ENCODE measurements at places on chromosomes 1 and 21. TPM values are rescaled to one million over a fixed set of nuclear protein-coding genes. Genes with fewer than 3 reads are reported as not detected.

- DNase-seq = no peak
These were observed 2.9 kb downstream of the C1orf210 start for GRCh38 chr1:43282220-43283195.

The SPRR4 gene
- total RNA-seq = not detected

The MPL gene
- total RNA-seq = not detected

DNA sequence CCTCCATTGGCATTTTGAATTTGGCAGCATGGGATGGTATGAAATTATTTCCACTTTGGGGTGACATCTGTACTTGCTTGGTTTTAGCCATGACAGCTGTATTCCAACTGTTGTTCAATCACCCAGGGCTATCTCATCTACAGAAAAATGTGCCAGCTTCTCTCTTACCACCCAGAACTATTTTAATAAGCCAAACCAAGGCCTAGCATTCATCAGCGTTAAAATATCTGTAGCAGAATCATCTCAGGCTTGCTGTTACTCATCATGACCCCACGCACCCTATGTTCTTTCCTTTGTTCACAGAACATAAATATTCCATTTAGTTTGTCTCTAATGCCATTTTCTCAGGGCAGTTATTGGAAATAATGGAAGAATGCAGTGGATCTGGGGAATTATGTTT lies 49.8 kb downstream of the GIPC2 start:
- no peak for DNase-seq

The CFAP107 gene
- total RNA-seq = not detected

The PCBP3 gene
- 0.46 TPM for total RNA-seq

DNA sequence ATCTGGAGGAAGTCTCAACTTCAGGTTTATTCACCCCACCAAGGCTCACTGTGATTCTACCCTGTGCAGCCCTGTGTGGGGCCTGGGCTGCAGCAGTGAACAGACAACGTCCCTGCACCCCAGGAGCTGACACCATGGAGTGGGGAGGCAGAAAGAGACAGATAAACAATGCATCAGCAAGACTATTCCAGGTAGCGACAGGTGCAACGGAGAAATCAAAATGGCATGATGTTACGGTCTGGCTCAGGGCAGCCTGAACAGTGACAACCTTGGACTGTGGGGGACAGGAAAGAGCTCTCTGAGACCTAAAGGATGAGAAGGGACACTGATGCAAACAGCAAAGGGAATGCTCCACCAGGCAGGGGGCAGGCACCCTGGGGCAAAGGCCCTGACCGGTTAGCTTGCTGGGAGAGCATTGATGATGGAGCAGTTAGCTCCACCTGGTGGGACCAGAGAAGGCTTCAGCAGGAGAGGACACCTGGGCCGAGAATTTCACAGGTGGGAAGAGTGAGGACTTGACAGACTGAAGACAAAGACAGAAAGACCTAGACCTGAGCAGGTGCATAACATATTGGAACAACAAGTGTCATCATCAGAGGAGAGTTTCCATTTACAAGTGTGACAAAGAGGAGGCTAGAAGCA lies 589.9 kb downstream of the MATN1 start:
- no peak for DNase-seq

The MARK1 gene
- total RNA-seq = 0.10 TPM

- DNase-seq = no peak
These were observed 33.7 kb upstream of the ARF1 start for GRCh38 chr1:228048659-228049298.

GRCh38 chr1:26031611-26032220 lies 10.1 kb downstream of the EXTL1 start:
- DNase-seq = no peak

- no peak for DNase-seq
These were observed 1.2 kb downstream of the NEXN start for GRCh38 chr1:77889671-77890070.

The SLC30A2 gene
- 0.13 TPM for total RNA-seq

The SLFNL1 gene
- 0.24 TPM for total RNA-seq

The GIPC2 gene
- 0.08 TPM for total RNA-seq

DNA sequence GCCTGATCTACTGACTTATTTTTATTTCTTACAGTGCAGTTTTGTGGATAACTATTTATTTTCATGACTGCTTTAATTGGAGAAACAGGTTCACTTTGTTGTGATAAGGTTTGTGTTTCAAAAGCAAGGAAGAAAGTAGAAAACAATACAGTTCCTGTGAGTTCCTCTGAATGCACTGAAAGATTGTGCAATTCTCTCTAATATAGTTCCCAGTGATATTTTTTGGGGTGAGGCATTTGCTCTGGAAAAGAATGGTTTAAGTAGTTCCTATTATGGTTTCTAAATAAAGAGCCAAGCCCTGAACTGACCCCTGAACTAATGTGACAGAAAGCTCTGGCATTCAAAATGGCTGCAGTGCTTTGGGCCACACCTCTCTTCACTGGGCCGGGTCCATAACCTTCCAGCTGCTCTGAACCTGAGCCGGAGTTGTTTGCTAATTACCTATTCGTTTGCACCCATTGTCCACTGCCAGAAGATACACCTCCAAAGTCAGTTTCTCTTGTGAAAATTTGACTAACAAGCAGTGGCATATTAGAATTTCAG lies 56.6 kb upstream of the VTCN1 start:
- DNase-seq = no peak

DNA sequence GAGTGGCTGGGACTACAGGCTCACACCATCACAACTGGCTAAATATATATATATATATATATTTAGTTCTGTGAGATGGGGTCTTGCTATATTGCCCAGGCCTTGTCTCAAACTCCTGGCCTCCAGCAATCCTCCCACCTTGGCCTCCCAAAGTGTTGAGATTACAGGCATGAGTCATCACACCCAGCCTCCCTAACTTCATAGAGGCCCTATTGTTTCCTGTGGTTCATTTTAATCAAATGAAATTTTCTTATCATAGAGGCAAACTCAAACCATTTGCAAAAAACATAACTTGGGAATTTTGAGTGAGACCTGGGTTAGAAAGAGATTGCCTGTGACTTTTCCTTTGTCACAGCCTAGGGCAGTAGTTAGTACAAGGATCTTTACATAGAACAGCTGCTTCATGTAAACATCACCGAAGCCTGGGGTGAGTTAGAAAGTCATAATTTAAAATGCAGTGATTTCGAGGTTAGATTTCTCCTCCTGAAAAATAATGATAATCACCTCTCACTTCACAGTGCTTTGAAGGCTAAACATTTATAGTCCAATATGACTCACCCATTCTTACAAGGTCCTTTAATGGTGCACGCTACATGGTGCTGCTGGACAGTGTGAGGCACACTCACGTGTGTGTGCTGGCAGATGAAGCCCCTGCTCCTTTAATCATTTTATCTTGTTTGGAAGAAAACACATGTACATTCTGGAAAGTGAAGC lies 188.9 kb downstream of the RHOU start:
- DNase-seq = no peak

DNA sequence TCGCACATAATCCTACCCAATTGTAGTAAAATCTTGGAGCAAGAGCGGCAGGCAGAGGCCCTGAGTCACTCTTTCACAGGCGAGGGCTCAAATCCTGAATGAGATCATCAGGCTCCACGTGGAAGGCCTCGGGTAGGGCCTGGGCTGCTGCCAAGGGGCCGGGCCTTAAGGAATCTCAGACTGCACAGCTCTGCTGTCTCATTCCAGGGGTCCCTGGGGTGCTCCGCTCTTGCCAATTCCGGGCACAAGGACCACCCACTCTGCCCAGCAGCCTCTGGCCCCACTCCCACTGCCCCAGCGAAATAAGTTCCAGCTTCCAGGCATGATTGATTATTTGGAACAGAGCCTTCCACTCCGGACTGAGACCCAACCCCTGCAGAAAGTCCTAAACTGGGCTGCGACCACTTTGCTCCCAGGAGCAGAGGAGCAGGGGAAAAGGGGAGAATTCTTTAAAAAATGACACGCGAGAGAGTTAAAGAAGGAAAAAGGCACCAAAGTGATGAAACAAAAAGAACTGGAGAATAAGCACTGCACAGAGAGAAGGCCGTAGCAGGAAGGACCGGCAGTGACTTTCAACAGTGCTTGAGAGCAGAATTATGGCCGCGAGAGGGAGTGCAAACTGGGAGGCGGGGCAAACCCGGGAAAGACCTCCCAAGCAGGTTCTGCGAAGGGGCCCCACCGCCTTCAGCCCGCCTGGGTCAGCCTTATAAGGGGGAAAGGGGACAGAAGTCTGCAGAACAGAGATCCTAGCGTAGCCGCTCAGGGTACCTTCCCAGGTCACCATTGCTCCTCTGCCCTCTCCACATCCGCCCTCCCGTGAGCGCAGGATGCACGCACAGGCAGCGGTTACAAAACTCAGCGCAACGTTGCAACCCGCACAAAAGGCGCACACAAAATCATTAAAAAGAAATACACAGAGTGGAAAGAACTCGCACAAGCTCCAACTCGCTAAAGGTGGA lies 2.0 kb downstream of the ADAMTS1 start:
- no peak for DNase-seq

- DNase-seq = no peak
These were observed 116.2 kb upstream of the USP24 start for GRCh38 chr1:55331351-55331750.

DNA sequence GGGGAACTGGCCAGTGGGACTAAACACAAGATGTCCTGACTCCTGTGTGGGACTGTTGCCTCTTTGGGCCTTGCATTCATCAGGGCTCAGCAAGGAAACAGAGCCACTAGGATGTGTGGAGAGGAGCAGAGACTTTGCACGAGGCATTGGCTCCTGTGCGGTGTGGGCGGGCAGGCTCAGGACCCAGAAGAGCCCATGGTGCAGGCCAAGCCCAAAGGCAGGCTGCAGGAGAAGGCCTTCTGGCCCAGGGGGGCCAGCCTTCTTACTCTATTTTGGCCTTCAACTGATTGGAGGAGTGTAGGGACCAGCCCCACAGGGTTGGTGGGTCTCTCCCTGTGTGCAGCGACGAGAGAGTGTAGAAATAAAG lies 23.5 kb downstream of the LRRC3 start:
- no peak for DNase-seq

GRCh38 chr21:45278156-45278911 lies 9.4 kb downstream of the POFUT2 start:
- DNase-seq = no peak

DNA sequence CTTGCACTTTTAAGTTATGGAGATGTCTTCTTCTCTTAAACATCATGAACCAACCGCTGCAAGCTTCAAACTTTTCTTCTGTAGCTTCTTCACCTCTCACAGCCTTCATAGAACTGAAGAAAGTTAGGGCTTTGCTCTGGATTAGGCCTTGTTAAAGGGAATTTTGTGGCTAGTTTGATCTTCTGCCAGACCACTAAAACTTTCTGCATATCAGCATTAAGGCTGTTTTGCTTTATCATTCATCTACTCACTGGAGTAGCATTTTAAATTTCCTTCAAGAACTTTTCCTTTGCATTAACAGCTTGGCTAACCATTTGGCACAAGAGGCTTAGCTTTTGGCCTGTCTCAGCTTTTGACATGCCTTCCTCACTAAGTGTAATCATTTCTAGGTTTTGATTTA lies 43.0 kb upstream of the RGL1 start:
- DNase-seq = no peak

GRCh38 chr1:191641420-191642260 lies 516.6 kb upstream of the RGS18 start:
- DNase-seq = no peak

The PRAMEF25 gene
- total RNA-seq = not detected

The AMY2B gene
- total RNA-seq = 3.7 TPM
